Activated naive CD8-positive, alpha-beta T cell treated with anti-CD3 and anti-CD28 coated beads, Interleukin-2, amount 50 U/mL, for 24 hours (primary cell): ENCODE measurements at places on chromosomes 11 and 22.

DNA sequence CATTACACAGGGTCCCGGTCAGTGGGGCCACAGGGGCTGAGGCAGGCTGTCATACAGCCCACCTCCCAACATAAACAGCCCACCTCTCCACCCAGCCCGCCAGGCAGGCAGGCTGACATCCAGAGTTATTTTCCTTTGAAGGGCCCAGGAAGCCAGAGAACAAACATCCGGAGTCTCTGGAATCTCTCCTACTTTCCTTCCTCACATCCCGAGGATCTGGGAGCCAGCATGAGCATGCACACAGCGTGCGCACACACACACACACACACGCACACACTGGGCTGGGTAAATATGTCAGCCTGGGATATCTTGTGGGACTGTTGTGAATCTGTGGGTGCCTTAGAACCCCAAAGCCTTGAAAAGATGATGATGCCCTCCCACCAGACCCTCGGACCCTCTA lies 55.4 kb downstream of the PDE2A start:
- no peak for DNase-seq

DNA sequence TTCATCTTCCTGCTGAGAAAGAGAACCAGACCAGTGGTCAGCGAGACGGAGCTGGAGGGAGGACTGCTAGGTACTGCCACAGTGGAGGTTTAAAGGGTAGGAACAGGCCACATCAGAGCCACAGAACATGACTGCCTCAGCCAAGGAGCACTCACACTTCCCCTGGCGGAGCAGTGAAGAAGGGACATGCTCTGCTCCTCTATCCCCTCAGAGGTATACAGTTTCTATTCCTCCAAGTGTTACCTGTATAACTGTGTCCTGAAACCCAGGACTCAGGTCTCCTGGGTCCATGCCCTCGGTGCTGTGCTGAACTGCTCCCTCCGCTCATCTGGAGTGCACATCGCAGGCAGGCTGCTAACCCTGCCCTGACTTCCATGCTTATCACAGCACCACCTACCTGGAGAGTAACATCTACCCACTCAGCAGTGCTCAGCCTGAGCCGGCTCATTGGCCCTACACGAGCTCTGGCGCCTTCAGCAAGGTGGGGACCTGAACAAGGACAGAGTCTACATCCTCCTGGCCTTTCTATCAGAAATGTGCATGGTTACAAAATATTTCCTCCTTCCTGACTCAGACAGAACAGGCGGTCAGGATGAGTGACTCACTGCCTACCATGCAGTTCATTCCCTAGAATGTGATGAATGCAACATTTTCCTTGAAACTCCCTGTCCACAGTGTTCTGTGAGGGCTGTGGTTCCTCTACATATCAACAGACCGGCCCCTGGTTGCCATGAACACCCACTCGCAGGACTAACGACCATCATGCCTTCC lies 52.9 kb downstream of the C11orf58 start:
- DNase-seq = no peak

- no peak for DNase-seq
These were observed 3.0 kb downstream of the C11orf58 start for GRCh38 chr11:16741473-16741872.

- no peak for DNase-seq
These were observed 52.6 kb downstream of the SWAP70 start for GRCh38 chr11:9716275-9717039.

GRCh38 chr11:117546431-117547194 lies 219.0 kb downstream of the CEP164 start:
- DNase-seq = no peak

DNA sequence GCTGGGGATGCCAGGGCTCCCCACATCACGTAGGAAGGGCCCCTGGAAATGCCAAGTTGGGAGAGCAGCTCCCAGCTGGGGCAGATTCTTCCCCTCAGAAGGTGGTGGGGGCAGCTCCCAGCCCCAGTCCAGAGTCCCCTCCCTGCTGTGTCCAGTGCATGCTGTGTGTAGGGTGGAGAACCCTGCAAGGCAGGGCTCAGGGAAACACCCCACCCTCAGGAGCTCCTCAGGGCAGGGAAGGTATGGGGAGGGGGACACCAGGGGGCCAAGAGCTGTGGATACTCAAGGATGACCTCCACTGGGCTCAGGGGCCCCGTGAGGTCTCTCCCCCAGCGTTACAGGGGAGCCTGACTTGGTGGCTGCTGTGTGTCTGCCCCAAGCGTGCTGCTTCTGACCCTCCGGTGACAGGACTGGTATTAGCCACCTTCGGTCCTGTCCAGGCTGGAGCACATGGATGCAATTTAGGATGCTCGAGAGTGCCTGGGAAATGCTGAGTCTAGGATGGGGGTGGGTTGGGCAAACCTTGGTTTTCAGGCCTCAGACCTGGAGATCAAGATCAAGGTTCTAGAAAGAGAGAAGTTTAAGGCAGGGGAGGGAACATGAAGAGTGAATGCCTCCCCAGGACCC lies 16.1 kb upstream of the CABP7 start:
- DNase-seq = no peak

- DNase-seq = no peak
These were observed 25.4 kb downstream of the YPEL1 start for GRCh38 chr22:21710156-21710555.

DNA sequence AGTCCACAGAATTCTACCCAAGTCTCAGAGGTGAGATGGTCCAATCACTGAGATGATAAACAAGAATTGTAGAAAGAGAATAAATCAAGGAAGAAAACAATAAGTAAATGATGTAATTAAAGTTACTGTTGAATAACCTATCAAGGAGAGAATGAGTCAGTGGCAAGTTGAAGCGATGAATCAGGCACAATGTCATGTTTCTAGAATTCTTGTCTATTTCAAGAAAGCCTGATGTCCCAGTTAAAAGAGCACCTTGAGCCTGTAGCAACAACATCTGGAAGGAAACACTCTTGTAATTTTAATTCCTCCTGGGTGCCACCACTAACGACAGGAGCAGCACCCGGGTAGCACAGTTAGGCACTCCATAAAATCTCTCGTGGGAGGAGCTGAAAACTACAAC lies 67.9 kb upstream of the SLC35C1 start:
- DNase-seq = no peak

- DNase-seq = no peak
These were observed 1174.4 kb downstream of the BRD1 start for GRCh38 chr22:48653306-48653705.

GRCh38 chr11:60155931-60156330 lies 27.0 kb downstream of the MS4A6A start:
- DNase-seq = no peak

DNA sequence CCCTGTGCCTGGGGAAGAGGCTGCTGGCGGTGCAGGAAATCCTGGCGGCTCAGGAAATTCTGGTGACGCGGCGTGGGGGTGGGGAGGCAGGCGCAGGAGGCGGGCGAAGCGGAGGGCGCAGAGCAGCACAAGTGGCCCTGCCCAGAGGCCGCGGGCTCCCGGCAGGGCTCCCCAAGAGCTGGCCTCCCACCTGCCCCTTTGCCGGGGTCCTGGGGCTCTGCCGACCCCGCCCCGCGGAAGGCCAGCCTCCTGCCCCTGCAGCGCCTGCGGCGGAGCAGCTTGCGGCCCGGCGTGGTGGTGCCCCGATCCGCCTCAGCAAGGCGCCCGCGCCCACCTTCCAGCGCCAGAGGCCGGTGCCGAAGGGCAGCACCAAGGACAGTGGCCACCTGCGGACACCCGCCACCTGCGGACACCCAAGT lies 100.2 kb upstream of the OR4C13 start:
- DNase-seq = no peak

DNA sequence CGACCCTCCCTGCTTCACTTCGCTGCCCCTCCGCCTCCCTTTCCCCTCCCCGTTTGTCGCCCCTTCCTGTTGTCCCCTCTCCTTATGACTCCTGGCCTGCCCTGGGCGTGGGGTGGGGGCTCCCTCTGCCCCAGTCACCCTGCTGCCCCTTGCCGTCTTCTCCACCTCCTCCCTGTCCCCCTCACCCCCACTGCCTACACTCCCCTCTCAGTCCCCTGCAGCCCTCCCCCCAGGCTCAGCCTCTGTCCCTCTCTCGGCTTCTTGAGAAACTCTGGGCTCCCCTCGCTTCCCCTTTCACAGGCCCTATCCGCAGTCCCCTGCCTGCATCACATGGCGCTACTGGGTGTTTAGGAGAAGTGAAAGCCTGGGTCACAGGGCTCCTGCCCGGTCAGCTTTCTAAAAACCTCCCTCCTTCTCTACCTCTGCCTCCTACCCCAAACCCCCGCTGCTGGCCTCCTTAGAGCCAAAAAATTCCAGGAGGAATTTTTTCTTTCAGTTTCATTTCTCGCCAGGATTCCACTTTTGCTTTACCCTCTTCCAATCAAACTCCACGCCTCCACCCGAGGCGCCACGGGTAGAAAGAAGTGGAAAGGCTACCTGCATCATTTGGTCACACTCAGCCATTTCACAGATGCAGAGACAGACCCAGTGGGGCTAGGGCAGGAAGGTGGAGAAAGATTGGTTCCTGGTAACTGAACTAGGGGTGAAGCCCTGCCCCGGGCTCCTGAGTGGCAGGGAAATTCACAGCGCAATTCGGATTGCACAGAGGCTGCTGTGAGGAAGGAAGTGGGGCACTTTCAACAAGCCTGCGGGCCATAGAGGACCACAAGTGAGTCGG lies at the start of gene SLC15A3:
Gene SLC15A3, minus strand, starts transcription at position 273 of the 838 bp plus-strand sequence. CDS start 625 bp downstream, outside the sequence.
- DNase-seq = peak; percentile 48

DNA sequence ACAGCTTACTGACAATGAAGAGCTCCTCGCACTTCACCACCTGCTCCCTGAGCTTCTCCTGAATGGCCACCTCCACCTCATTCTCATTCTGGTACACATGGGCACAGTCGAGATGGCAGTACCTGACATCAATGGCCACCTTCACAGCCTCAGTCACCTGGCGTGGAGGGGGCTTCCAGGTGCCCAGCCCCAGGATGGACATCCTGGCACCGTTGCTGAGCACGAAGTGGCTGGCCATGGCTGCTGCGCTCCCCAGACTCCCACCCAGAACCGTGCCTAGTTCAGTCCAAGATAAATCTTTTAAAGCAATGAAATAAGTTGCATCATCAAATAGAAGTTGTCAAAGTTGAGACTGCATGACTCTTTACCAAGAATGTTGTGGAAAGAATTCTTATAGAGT lies 128.1 kb upstream of the SOX6 start:
- DNase-seq = no peak

- DNase-seq = no peak
These were observed 726.7 kb downstream of the METTL15 start for GRCh38 chr11:28834877-28835276.

GRCh38 chr11:46902694-46903093 lies 15.7 kb downstream of the LRP4 start:
- no peak for DNase-seq

DNA sequence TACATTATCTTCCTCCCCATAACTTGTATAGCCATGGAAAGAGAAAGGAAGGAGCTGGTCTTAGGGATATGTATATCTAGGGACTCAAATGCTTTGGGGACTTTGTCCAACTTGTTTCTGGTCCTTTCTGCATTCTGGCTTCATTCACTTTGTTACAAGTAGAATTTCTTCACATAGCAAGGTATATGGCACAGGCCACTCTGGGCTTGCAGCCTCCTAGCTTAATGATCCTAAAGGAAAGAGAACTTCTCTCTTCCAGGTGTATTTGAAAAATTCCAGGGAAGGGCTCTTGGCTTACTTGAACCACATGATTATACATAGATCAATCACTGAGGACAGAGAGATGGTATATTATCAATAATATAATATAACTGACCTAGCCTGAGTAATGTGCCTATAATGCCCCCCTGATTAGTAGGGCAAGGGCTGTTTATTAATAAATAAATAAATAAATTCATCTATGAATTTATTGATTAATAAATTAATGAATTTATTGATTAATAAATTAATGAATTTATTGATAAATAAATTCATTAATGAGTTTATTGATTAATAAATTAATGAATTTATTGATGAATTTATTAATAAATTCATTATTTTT lies 48.2 kb upstream of the CEP295 start:
- DNase-seq = no peak

- DNase-seq = no peak
These were observed 76.5 kb downstream of the RAB30 start for GRCh38 chr11:82995235-82995634.

DNA sequence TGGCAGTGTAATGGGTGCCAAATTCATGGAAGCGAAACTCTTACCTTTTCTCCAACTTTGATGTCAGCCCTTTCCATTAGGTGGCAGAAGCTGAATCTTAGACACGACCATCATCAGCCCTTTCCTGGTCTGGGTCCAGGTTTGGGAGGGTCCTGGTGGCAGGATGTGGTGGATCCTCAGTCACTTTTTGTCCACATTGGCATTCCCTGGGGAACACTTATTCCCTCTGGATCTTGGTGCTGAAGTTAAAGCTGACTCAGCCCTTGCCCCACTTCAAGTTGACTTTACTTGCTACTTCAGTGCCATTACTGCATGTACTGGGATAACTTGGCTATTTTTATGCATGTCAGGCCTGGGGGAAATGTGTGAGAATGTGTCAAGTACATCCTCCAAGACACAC lies 16.6 kb upstream of the NTM start:
- no peak for DNase-seq

GRCh38 chr11:61967924-61968757 lies 707 bp upstream of the FTH1 start:
- peak; percentile 65 for DNase-seq

GRCh38 chr22:21921729-21922128 lies 30.9 kb downstream of the PPM1F start:
- no peak for DNase-seq

- no peak for DNase-seq
These were observed 22.4 kb downstream of the MMP10 start for GRCh38 chr11:102757823-102758549.

DNA sequence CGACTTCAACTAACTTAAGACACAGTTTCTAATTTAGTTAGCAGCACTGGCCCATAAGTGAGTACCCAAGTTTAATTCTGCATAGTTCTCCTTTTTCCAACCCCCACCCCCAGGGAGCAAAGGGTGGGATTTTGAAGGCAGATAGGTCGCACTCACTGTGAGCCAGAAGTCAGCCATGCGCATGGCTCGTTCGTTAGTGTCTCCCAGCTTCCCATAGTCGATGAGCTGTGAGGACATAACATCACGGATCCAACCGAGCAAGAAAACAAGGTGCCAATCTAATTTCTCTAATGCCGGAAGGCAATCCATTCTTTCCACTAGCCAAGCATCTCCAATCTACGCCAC lies 577 bp downstream of the MRPL17 start:
- no peak for DNase-seq

DNA sequence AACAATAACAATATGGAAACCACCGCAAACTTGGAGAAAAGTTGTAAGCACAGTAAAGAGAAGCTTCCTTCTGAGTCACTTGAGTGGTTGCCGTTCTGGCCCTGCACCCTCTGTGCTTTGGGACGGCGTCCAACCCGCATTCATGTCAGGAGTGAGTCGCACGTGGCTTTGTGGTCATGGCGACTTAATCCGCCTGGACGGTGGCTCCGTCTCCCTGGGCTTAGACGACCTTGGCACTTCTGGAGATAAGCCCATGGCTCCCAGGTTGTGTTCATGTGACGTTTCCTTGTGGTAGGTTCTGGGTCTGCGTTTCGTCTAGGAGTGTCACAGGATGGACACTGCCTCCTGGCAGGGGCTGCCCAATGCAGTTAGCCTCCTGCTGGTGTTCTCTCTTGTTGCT lies 40.5 kb downstream of the TPCN2 start:
- DNase-seq = no peak
